ENCODE measurements at places on chromosomes 2 and 18.

DNA sequence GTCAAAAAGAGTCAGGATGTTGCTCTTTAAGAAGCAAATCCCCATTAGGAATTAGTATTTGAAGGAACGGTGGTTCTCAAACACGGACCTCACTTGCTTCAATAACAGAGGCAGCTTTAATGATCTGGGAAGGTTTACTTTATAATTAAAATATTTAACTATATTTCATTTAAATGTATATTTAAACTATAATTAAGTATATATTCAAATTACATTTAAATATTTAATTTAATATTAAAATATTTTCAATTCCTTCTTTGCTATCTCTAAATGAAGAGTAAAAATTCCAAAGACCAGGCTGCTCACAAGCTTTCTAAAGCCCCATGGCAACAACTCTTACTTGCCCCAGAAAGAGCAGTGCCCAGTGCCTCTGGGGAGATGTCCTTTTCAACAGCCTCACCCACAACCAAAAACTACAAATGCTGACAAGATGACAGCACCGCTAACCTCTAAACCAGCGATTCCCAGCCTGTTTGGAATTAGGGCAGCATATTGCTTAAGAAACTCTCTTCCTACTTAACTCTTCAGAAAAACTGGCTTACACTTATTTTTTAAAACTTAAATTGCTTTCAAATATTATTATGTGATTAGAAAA lies 62.9 kb upstream of the POU3F3 start:
- no peak for DNase-seq

DNA sequence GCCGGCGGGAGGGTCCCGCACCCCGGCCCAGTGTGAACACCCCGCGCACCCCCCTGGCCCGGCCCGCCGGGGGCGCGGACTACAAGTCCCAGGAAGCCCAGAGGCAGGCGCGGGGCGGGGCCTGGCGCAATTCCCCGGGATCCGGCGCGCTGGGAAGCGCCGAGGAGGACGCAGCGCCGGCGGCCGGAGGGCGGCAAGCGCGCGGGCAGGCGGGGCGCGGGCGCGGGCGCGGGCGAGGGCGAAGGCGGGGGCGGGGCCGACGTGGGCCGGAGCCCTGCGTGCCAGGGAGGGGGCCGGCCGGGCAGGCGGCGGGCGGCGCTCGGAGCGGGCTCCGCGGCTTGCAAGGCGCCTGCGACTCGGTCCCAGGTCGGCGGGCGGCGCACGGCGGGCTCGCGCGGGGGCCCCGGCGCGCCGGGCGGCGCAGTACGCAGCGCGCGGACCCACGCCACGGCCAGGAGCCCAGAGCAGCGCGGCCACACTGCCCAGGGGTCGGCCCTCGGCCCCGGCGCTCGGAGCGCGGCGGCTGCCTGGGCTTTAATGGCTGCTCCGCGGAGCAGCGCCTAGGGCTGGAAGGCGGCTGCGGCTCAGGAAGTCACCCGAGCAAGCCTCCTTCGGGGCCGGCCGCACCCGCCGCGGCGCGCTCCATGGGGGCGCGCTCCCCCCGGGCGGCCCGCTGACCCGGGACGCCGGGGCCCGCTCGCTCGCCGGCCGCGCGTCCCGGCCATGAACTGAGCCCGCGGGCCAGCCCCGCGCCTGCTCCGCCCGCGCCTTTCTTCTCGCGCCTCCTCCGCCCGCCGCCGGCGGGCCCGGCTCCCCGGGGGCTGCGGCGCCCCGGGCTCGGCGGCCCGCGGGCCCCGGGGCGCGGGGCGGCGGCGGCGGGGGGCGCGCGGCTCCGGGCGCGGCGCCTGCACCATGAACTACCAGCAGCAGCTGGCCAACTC lies at the start of gene AGAP1:
TSS of gene AGAP1 (plus strand) at position 269 of the 941 bp plus-strand sequence.
- peak; percentile 57 for DNase-seq

GRCh38 chr2:57075226-57075625 lies 891.4 kb downstream of the CCDC85A start:
- no peak for DNase-seq

DNA sequence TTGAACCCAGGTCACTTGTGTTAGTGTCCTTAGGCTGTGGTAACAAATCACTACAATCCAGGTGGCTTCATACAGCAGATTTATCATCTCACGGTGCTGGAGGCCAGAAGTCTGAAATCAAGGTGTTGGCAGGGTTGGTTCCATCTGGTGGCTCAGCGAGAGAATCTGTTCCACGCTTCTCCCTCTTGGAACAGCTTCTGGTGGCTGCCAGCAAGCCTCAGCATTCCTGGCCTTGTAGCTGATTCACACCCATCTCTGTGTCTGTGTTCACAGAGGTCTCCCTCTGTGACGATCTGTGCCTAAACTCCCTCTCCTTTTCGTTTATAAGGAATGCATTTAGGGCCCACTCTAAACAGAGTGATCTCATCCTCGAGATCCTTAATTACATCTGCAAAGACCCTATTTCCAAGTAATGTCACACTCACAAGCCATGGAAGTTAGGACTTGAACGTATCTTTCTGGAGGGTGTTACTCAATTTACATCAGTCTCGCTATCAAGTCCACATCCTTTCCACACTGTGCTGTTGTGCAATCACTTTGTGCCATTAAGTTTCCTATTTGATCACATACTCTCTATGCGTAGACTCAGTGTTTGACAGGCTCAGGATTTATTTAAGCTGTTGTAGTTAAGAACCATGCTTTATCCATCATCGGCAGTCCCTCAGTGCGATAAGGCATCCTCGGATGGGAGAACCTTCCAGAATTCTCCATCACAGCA lies 164.4 kb downstream of the SOCS6 start:
- DNase-seq: no peak
